ENCODE measurements at places on chromosomes 5 and 9.
A peak's percentile ranks its signal among the peaks of the same experiment; 100 is the strongest.

DNA sequence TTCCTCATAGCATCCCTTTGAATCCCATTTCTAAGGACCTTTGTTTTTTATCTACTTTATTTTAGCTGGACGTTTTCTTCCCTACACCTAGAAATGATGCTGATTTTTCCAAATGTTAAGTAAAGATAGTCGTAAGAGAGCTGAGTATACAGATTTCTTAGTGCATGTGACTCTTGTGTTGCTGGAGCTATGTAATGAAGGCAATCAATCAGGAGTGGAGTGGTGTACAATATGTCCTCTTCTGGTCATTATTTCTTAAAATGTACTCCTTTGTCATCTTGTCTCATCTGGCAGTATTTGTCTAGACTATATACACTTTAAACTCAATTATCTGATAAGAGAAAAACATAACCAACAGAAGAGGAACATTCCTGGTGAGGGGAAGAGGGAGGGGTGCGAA is 13.5 kb downstream of the GAPT start:
- no peak for DNase-seq

DNA sequence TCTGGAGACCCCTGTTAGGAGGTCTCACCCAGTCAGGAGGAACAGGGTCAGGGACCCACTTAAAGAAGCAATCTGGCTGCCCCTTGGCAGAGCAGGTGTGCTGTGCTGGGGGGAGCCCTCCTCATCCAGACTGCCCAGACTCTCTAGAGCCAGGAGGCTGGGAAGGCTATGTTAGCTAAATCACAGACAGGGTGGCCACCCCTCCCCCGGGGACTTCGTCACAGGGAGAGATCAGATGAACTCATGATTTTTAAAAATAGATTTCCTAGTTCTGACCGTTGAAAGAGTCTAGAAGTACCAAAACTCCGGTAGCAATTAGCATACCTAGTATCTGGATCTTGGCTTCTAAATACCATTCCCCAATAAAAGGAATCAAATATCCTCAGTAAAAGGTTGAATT is 35.0 kb upstream of the FOXB2 start:
- DNase-seq = no peak

- DNase-seq = no peak
These were observed 3.1 kb upstream of the DBH start for GRCh38 chr9:133632806-133633680.

DNA sequence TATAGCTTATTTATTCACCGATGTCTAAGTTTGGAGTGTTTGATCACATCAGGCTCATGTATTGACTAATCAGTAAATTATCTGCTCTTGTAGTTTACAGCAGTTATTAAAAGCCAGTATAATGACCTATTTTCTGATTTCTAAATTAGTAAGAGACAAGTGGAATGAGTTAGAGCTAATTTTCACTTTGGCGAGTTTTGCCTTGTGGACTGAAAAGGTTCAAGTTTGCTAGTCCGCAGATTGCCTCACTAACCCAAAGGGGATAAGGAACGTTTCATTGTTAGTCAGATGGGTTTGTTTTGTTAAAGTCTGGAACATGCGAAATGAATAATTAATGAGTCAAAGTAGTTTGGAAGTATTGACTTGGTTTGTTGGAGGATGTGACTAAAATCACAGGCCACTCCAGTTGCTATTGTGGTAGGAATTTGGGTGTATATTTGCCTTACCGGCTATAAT is 40.1 kb downstream of the SMARCA2 start:
- DNase-seq = peak; percentile 4

GRCh38 chr5:73565969-73566547 is 515 bp downstream of the UTP15 start:
- no peak for DNase-seq

GRCh38 chr5:132418881-132419280 is 49.4 kb downstream of the SLC22A5 start:
- DNase-seq = no peak

- DNase-seq = no peak
These were observed 81.4 kb downstream of the MVB12B start for GRCh38 chr9:126408004-126408403.

- DNase-seq = no peak
These were observed 25.2 kb upstream of the CEMIP2 start for GRCh38 chr9:71793386-71794105.

DNA sequence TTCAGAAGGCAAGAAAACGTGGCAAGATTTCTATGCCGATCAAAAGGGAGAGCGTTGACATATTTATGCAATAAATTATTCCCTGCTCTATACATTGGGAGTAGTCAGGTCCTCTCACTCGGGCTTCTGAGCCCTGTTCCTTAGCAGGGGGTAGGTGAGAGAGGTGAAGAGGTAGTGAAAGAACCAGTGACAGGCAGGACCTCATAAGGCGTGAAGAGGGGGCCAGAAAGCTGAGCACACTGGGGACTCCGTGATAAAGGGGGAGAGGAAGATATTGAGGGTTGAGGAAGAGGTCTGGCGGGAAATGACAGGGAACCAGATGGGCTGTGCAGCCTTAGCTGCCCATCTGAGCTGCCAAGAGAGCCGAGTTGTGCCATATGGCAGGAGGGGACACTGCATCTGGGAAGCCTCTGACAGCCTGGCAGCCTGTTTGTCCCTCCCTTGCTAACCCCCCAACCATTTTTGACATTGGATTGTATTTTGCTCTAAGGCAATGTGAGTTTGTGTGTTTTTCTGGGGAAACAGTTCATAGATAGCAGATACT is 782 bp upstream of the CDC20B start:
- no peak for DNase-seq

- DNase-seq = no peak
These were observed 17.1 kb downstream of the RFX3 start for GRCh38 chr9:3508521-3509291.

GRCh38 chr5:345404-346195 is 24.1 kb downstream of the AHRR start:
- DNase-seq = no peak

- no peak for DNase-seq
These were observed 205.0 kb downstream of the CRB2 start for GRCh38 chr9:123561046-123561445.

- DNase-seq = no peak
These were observed 13.0 kb upstream of the FAM151B start for GRCh38 chr5:80474929-80475328.

DNA sequence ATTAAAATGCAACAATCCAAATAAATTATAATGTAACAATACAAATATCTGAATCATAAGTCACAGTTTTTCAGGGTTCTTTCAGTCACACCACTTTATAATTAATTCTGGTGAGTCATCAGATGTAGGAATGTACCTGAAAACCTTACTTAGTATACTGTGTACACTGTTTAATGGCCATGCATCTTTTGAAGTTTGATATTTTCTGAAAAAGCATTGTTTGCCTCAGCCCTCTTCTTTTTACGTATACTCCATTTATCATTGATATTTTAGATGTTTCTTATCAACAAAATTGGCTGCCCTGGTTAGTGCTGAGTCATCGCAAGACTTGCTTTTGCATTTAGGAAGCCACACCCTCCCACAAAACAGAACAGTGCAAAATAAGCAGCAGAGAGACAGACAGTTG is 218.6 kb downstream of the PJA2 start:
- DNase-seq = no peak

GRCh38 chr9:68669218-68669617 is 35.8 kb upstream of the PIP5K1B start:
- no peak for DNase-seq

DNA sequence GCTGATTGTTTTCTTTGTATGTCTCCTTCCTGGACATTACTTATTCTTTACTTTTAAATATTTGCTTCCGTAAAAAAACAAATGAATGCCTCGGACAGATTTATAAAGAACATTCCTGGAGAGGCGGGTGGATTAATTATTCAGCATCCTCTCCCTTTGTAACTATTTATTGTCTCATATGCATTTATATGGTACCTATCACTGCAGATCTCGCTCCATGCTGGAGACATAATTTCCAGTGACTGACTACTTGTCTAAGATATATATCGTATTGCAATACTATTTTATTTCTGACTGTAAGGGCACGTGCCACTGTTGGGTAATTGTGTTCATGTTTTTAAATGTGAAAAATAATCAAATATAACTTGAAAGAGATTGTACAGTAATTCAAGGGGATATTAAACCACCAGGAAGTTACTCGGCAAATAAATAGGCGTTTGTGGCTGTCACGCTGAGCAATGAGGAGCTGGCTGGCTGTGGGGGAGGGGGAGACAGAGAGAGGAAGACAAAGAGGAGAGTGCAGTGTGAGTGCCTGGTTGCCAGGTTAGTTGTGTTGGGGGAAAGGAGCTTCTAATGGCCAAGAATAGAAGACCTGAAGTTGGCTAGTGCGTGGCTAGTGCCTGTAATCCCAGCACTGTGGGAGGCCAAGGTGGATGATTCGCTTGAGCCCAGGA is 131.8 kb upstream of the GABRP start:
- DNase-seq = no peak

DNA sequence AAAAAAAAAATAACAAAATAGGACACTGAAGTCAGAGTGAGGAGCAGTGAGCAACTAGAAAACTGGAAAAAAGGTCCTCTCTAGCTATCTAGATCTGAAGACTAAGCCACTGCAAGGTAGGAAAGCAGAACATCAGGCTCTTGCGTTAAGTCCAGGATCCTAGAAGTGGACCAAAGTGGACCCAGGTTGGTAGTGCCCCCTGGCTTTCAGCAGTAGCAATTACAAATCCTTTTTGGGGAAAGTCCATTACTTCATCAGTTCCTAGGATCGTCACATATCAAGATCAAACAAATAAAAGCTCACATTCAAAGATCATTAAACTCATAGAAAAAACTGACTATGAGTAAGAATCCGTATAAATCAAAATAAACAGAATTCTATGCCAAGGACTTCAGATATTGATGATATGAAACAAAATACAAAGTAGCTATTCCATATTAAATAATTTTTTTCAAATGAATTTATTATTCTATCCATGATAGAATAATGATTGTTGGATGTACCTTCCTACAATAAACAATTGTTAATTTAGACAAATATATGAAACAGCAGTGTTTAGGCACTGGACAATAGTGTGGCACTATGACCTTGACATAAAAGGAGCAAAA is 6.5 kb upstream of the RICTOR start:
- no peak for DNase-seq

DNA sequence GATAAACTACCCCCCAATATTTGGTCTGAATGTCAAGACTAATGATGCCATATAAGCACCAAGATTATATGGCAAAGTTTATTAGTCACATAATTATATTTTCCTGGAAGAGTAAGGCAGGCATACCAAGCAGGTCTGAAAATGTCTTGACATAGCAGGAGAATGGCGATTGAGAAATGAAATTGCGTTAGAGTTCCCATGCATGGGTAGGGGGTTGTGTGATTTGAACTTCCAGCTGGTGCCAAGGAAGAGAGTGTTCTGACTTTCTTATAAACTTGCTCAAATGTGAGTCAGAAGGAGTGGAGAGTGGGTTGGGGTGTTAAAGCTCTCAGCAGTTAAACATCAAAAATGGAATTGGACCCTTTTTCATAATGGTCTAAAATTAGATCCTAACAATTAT is 1200.6 kb upstream of the ACO1 start:
- no peak for DNase-seq

DNA sequence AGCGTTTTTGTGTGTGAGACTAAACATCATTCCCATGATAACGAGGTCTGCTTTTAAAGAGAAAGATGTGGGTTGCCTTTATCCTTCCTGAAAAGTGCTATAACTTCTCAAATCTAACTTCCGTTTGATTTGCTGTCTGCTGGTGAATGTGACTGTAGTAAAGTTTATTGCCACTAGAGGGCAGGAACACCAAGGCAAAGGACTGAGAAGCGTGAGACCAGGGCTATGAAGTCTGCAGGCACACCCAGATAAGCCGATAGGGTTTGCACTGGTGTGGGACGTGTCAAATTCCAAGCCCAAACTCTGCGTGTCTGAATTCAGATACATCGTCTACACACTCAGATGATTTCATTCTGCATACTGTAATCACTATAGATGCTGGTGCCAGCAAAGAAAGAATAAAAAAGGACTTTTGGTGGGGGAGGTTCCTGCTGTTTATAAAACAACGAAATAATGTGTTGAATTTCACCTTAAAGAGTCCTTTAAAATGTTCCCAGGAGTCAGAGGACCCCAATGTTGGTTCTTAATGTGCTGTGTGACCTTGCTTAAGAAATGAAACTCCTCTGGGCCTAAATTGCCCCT is 87.2 kb downstream of the PTTG1 start:
- peak; percentile 40 for DNase-seq

GRCh38 chr5:140953234-140953633 is 13.0 kb upstream of the PCDHAC2 start:
- DNase-seq = no peak

GRCh38 chr9:81759680-81760215 is 70.4 kb upstream of the TLE1 start:
- DNase-seq = no peak

- no peak for DNase-seq
These were observed 45.1 kb upstream of the PJA2 start for GRCh38 chr5:109454731-109455505.

- DNase-seq = no peak
These were observed 6.9 kb upstream of the WDR5 start for GRCh38 chr9:134128727-134129679.

DNA sequence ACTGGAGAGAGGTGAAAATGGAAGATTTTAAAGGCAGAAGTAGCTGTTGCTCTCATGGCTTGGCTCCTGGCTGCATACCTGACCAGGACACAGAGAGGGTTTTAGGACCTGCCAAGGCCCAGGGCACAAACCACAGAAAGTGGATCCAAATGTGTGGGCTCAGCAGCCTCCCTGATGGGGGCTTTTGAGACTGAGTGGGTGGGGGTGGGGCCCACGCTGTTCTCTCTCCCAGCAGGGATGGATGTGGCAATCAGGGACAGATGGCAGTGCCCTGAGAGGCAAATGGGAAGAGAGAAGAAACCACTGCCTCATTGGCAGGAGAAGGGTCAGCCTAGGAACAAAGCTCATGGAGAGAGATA is 34.9 kb upstream of the TIFAB start:
- DNase-seq = no peak

GRCh38 chr9:37386988-37387387 is 35.5 kb upstream of the GRHPR start:
- no peak for DNase-seq

- no peak for DNase-seq
These were observed 1220.9 kb upstream of the CDH6 start for GRCh38 chr5:29972597-29972996.

GRCh38 chr5:92444888-92445287 is 1061.8 kb upstream of the ARRDC3 start:
- DNase-seq = no peak

GRCh38 chr9:69460012-69460411 is 135.0 kb downstream of the ENTREP1 start:
- DNase-seq = no peak

GRCh38 chr5:132094393-132095076 is 20.9 kb downstream of the CSF2 start:
- no peak for DNase-seq

- DNase-seq = no peak
These were observed 89.9 kb upstream of the FSD1L start for GRCh38 chr9:105357937-105358336.

Measured in stimulated activated CD4-positive, alpha-beta T cell treated with anti-CD3 and anti-CD28 coated beads, TNF-alpha, amount 100 ng/mL, for 48 hours (primary cell).